ENCODE measurements at places on chromosomes 7 and 10. TPM values are rescaled to one million over a fixed set of nuclear protein-coding genes. Genes with fewer than 3 reads are reported as not detected.

The MMP21 gene
- total RNA-seq, result not detected

The ADCY1 gene
- total RNA-seq, result 26.9 TPM

The MYL7 gene
- total RNA-seq, result 3.6 TPM

The TBC1D12 gene
- total RNA-seq, result 3.6 TPM

The PRSS1 gene
- total RNA-seq, result not detected

The NXPH1 gene
- total RNA-seq, result 0.40 TPM

The CREB5 gene
- 2.7 TPM for total RNA-seq

All from H1 (cell line).